ENCODE measurements at places on chromosomes 13 and 19.

DNA sequence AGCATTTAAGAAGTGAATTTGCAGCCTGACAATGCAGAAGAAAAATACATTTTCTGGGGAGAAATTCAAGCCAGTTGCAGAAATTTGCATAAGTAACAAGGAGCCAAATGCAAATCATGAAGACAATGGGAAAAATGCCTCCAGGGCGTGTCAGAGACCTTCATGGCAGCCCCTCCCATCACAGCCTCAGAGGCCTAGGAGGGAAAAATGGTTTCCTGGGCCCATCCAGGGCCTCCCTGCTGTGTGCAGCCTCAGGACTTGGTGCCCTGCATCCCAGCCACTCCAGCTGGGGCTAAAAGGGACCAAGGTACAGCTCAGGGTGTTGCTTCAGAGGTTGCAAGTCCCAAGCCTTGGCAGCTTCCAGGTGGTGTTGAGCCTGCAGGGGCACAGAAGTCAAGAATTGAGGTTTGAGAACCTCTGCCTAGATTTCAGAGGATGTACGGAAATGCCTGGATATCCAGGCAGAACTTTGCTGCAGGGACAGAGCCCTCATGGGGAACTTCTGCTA lies 16.7 kb upstream of the ITM2B start:
- no peak for DNase-seq

DNA sequence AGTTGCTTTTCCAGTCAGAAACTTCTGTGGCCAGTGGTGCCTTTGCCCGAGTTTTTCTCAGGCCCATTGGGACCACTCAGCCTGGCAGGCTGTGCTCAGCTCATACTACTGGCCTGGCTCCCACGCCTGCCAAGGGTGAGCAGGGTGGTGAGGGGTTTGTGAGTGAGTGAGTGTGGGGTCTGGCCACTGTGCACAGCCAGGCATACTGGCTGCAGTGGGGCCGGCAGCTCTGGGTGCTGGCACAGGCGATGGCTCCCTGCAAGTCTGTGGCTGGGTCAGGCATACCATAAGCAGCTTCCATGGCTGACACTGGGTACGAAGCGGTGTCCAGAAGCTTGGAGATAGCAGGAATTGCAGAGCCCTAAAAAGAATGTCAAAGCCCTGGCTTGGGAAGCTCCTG lies 161.0 kb downstream of the SLITRK6 start:
- DNase-seq: no peak

DNA sequence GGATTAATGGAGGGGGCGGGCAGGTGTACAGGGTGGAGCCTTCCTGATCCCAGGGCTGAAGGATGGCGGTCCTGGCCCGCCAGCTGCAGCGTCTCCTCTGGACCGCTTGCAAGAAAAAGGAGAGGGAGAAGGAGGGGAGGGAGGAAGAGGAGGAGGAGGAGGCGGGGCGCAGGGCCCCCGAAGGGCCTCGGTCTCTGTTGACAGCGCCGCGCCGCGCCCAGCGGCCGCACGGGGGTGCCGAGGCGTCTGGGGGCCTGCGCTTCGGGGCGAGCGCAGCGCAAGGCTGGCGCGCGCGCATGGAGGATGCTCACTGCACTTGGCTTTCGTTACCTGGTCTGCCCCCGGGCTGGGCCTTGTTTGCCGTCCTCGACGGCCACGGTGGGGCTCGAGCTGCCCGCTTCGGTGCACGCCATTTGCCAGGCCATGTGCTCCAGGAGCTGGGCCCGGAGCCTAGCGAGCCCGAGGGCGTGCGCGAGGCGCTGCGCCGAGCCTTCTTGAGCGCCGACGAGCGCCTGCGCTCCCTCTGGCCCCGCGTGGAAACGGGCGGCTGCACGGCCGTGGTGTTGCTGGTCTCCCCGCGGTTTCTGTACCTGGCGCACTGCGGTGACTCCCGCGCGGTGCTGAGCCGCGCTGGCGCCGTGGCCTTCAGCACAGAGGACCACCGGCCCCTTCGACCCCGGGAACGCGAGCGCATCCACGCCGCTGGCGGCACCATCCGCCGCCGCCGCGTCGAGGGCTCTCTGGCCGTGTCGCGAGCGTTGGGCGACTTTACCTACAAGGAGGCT lies at the start of gene PPM1N:
TSS of gene PPM1N (plus strand) at position 33 of the 785 bp plus-strand sequence. CDS start at position 63, 30 bp downstream.
- DNase-seq: peak; percentile 77

GRCh38 chr19:34282611-34283519 lies 28.5 kb downstream of the GARRE1 start:
- no peak for DNase-seq

GRCh38 chr13:106696140-106696539 lies 128.2 kb upstream of the ARGLU1 start:
- DNase-seq: no peak

DNA sequence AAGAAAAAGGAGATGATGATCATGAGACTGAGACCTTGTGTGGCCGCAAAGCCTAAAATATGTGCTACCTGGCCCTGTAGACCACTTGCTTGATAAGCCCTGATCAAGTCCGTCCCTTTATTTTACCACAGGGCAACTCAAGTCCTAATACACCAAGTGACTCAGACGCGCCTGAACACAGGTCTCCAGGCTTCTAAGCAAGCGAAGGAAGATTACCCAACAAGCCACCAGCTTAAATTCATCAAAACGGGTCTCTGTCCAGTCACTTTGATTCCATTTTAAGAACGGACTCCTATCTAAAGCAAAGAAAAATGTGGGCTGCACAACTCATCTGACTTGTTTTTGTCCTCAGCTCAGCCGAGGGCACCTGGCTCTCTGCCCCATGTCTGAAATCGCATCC lies 26.8 kb downstream of the SLC7A1 start:
- no peak for DNase-seq

- DNase-seq: peak; percentile 16
Observed at GRCh38 chr19:6887316-6887715, at the start of gene ADGRE1. Gene ADGRE1 (plus strand): TSS chr19:6887579. CDS start chr19:6887609, 30 bp downstream.

DNA sequence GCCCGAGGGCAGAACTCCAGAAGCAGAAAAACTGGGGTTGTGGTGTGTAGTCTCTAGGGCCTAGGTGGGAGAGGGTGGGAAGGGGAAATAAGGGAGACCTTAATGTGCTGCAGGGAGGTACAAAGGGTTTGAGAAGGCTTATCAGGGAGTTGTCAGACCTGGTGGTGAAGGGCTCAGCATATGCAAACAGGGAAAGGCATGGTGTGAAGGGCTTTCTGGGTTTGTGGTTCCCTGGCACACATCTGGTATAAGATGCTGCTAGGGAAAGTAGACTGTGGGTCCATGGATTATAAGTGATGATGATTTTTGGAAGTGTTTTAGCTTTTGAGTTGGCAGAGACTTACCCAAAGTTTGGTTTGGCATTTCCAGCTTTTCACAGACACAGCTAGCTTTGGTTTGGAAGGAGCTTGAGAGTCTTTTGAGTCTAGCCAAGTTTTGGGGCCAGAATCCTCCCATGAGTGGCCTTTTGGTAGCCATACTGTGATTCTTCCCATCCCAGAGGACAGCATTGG lies 2.2 kb downstream of the TRIM28 start:
- no peak for DNase-seq

DNA sequence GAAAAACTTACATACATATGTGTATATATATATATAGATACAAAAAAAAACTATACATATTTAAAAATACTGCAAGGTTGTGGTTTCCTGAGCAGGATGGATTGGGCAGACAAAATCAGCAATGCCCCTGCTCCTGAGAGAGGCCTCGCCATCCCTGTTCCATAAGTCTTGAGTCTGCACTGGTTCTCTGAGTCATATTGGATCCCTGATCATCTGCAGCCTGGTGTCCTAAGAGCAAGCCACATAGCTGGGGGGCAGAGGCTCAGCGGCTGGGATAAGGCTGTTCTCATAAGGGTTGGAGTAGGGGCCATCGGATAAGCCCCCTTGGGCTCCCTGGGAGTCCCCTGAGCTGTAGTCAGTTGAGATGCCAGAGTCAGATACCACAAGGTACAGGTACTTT lies 3.3 kb downstream of the SWSAP1 start:
- no peak for DNase-seq

- DNase-seq: no peak
Observed at GRCh38 chr13:101343128-101343787, 73.0 kb downstream of the NALCN start.

- DNase-seq: no peak
Observed at GRCh38 chr13:73924607-73925006, 209.6 kb downstream of the KLF12 start.

- peak; percentile 34 for DNase-seq
Observed at GRCh38 chr19:44694184-44694579, 4.8 kb upstream of the CEACAM16 start.

DNA sequence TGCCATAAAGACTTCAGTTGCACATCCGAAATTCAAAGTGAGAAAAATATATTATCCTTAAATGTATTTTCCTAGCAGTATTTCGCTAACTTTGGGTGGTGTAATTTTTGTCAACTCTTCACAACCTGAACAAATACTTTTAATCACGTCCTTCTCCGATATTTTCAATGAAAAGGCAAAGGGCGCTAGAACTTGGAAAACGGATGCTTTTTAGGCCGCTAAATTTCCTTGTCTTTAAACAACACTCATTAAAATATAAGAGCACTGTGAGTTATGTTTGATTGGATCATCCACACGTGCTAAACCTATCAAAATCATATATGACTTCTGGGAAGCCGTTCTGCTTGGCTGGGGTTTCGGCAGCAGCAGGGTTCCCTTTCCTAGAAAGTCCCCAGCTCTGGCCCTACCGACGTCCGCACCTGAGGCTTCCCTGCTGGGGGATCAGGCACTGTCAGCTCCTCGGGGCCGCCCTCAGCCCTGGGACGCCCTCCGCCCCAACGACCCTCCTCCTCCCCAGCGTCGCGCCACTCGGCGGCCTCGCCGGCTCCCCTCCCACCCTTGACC lies 462 bp upstream of the MPHOSPH8 start:
- no peak for DNase-seq

GRCh38 chr13:82654861-82655855 lies 1227.1 kb downstream of the SLITRK1 start:
- no peak for DNase-seq

DNA sequence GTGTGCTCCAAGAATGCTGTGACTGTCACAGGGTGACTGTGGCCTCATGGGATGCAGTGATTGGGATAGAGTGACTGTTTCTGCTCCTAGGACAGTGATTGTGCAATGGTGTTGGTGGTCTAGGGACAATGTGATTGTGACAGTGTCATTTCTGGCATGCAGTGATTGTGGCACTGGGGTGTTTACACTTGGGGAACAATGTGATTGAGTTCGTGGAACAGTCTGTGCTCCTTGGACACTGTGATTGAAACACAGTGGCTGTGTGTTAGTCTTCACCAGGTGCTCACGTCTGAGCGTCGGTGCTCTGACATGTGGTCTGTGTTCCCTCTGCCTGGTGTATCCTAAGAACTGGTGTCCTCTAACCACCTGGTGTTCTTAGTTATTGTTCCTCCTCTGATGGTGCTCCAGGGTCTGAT lies 1.7 kb downstream of the PDE4A start:
- no peak for DNase-seq

GRCh38 chr19:46221981-46222610 lies 7.4 kb upstream of the IGFL1 start:
- DNase-seq: no peak

DNA sequence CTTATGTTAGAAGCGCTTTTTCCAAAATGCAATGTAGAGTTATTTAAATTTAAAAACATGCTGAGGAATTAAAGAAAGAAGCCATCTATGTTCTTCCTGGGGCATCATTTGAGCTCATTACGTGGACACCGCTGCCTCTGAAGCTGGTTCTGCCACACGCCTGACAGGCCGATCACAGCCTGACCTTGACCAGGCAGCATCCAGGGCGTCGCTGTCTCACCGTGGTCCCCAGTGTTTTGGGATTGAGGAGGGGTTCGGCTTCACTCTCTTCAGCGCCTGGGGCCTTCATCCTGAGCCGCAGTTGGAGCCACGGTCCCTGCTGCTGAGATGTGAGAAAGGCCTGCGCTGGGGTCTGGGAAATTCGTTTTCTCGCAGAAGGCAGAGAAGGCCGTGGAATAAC lies 64.0 kb downstream of the ATP11A start:
- DNase-seq: no peak

GRCh38 chr19:55379174-55379573 lies 2.5 kb downstream of the TMEM190 start:
- no peak for DNase-seq

All from stimulated activated naive CD8-positive, alpha-beta T cell treated with anti-CD3 and anti-CD28 coated beads, Interleukin-15, Interleukin-2, amounts not matched to agents 100 U/mL and 50 U/mL, for 24 hours (primary cell).